ENCODE measurements at places on chromosomes 6 and 20. TPM values are rescaled to one million over a fixed set of nuclear protein-coding genes. Genes with fewer than 3 reads are reported as not detected.

DNA sequence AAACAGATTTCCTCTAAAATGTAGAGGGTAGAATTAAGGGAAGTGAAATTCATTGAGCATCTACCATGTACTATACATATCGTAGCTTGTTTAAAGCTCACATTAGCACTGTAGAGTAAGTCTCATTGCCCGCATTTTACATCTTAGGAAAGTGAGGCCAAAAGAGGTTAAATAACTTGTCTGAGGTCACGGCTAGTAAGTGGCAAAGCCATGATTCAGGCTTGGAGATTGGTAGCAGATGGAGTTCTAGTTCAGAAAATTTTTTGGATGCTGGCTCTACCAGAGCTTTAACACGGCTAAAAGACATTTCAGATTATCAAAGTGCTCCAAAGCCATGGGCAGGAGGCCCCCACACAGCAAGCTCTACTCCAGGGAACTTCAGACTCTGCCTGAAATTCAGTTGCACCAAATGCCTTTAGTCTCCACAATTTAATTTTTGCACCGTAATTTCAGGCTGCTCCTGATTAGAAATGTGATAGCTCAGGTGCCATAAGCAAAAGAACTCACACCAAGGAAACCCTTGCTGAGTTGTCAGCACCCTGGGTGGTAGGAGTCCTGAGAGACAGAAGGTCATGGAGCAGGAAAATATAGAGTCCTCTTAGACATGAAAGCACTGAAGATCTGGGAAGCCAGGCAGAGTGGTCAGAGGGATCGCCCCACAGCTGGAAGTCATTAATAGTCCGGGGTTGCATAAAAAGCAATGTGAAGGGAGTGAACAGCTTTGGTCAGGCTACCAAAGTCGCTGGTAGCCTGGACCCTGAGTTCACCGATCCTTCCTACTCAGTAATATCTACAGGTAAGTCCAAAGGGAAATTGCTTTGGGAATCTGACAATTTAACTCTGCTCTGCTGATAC is 55.2 kb upstream of the ASIP start:
- no peak for DNase-seq

DNA sequence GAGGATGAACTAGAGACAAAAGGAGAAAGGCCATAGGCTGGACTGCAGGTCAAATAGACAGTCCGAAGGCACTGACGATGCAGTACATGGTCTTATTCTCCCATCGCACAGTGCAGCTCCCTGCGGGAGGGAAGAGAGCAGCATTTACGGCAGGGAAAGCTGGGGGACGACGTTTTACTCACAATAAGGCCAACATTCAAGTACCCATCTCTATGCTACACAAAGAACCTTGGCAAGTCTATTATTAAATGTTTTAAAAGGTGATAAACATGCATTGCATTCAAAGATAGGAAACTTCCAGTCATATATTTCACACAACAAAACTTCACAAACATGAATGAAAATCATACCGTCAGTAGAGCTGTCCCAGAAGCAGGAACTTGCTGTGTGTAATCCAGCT is 7.8 kb downstream of the DYNLT1 start:
- no peak for DNase-seq

GRCh38 chr6:170013815-170014214 is 262.4 kb downstream of the ERMARD start:
- no peak for DNase-seq

GRCh38 chr20:53736757-53737395 is 143.2 kb upstream of the ZNF217 start:
- no peak for DNase-seq

- DNase-seq, result no peak
These were observed 390.6 kb upstream of the ID4 start for GRCh38 chr6:19446570-19446969.

DNA sequence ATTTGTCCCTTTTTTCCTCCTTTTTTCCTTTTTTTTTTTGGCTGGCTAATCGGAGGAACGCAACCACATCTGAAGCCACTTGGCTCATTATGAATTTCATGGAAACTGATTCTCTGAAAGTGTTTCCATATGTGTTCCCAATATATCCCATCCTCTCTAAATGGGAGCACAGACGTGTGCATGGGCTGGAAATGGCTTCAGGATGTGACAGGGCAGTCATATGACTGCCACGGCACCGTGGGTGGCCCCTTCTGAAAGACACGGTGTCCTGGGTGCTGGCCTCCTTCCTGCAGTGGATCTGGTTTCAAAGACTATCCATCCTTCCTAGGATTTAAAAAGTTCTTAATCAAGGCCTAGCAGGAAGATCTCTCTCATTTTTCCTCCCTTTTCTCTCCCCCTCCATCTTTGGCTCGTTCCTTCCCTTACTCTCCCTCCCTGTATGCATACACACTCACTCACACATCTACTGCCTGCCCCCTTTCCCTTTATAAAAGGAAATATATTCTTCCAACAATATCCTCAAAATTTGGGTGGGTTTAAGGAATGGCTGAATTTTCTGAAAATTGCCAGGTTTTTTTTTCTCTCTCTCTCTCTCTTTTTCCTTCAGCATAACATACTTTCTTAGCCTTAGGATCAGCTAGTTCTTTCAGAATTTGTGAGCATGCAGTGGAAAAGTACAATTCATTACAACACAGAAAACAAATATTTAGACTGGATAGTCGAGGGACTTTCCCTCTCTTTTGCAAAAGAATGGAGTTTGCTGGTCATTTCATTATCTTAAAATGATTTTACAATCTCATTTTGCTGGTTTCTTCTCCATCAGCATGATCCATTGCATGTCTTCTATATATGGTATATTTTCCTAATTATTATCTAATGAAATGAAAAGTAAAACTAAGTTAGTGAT is 161.2 kb upstream of the SUPT3H start:
- no peak for DNase-seq

GRCh38 chr6:28758046-28758817 is 165.6 kb downstream of the TRIM27 start:
- no peak for DNase-seq

Gene ZNF335
- 29.1 TPM for total RNA-seq

Gene BCKDHB
- 15.0 TPM for total RNA-seq

Gene TRDN
- total RNA-seq, result 1.1 TPM

Gene LY6G6D
- not detected for total RNA-seq

Gene IP6K3
- total RNA-seq, result 0.72 TPM
